Nephron progenitor cell (in vitro differentiated cells): ENCODE measurements at places on chromosomes 6 and 20.

DNA sequence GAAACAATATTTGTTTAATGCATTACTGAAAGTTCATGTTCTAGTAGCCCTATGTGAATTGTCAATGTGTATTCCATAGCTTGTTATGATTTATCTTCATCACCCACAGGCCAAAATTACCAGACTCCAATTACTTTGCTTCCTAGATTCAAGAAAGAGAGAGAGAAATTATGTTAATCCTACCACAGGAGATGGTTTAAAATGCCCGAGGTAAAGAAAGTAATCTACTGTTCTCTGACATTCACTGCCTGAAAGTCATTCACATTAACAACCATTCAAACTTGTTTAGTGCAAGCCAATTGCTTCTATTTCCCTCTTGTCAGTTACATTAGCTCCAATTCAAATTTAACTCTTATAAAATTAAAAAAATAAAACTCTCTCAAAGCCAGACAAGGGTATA lies 260.4 kb upstream of the THEMIS start:
- no peak for DNase-seq

- no peak for DNase-seq
Measured at GRCh38 chr6:125717120-125717731, 32.2 kb upstream of the HEY2 start.

- no peak for DNase-seq
Measured at GRCh38 chr6:26225848-26226578, 138.8 kb downstream of the HFE start.

- DNase-seq, result no peak
Measured at GRCh38 chr6:12449447-12449846, 159.3 kb downstream of the EDN1 start.

GRCh38 chr6:154914288-154914687 lies 80.8 kb upstream of the TIAM2 start:
- DNase-seq, result no peak

DNA sequence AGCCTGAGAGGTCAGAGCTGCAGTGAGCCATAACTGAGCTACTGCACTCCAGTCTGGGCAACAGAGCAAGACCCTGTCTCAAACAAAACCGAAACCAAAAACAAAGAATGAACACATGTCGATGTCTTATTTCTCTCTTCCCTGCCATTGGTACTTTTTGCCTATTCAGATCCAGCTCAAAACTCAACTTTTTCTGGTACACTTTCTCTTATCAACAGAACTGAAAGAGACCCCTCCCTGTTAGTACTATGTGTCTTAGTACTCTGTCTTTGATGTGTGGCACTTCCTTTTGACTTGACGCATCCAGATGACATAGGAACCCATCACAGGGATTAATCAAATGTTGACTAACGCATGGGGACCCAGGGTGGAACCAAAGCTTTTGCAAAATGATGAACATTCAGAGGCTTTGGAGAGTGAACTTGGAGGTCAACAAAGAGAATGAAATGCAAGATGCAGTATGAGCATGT lies 44.8 kb downstream of the AKAP12 start:
- DNase-seq, result no peak

DNA sequence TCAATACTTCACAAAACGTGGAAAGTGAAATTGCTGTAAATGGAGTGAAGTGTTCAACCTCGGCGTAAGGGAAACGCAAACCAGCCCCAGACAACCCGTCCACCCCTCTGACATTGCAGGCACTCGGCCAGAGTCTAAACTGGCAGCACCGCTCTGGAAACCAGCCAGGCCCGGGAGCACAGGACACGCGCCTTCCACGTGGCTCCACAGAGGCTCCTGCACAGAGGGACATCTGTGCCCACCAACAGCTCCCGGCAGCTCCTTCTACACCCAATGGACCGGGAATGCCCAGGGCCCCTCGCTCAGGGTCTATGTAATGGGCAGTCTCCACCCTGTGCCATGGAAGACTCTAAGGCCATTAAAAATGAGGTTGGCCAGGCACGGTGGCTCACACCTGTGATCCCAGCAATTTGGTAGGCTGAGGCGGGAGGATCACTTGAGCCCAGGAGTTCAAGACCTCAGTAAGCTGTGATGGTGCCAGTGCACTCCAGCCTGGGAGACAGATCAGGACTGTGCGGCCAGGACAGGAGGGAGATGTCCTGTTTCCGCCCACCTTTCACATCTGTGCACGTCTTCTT lies 3.4 kb upstream of the HELZ2 start:
- DNase-seq, result no peak

- DNase-seq, result no peak
Measured at GRCh38 chr6:34315780-34316179, 67.0 kb upstream of the SMIM29 start.

- no peak for DNase-seq
Measured at GRCh38 chr6:73062837-73063236, 162.5 kb downstream of the KHDC1L start.

GRCh38 chr6:142297996-142298753 lies 3.6 kb upstream of the ADGRG6 start:
- no peak for DNase-seq

DNA sequence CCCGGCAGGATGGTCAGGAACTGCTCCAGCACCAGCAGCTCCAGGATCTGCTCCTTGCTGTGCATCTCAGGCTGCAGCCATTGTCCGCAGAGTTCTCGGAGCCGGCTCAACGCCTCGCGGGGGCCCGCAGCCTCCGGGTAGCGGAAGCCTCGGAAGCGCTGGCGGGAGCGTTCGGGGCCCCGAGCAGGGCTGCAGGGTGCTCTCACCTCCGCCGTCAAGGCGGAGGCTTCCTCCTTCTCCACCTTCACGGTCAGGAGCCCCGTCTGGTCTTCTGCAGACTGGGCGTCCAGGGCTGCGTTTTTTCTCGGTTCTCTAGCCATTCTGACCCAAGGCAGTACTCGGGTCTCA lies 434 bp downstream of the ZKSCAN4 start:
- DNase-seq, result peak; percentile 50

- no peak for DNase-seq
Measured at GRCh38 chr6:160899671-160900430, 91.7 kb upstream of the MAP3K4 start.

DNA sequence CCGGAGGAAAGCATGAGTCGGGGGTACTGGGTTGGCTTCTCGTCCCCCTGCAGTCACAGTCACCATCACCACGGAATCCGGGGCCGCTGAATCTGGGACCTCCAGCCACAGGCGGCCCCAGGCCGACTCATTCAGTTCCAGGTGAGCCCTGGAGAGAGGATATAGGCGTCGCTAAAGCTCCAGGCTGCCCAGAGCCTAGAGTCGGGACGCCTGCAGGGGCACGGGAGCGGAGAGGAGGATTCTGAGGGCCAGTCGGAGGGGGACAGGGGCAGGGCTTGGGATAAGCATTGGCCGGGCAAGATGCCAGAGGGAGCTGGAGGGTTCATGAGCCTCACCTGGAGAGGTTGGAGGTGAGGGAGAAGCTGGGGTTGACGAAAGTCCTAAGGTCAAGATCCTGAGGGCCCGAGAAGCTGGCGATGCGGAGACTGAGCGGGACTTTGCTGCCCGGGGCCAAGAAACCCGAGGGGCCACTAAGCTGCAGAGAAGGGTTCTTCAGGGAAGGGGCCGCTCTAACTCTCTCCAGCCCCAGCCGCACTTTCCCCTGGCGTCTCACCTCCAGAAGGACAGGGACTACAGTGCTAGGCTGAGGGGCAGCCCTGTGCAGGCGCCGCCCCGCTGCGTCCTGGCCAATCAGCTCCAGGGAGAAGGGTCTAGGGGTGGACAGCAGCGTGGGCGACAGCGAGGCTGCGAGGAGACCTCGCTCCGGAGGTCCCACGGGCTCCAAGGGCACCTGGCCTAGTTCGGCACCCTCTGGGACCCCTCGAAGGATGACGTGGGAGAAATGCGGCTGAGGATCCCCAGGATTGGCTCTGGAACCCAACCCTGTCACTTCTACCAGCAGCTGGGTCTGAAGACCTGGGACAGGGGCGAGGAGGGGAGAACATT lies 3.7 kb downstream of the SAPCD1 start:
- peak; percentile 26 for DNase-seq

GRCh38 chr20:20060234-20060998 lies 8.1 kb downstream of the CFAP61 start:
- DNase-seq, result no peak

- DNase-seq, result no peak
Measured at GRCh38 chr6:132969196-132969595, 154.8 kb downstream of the RPS12 start.

DNA sequence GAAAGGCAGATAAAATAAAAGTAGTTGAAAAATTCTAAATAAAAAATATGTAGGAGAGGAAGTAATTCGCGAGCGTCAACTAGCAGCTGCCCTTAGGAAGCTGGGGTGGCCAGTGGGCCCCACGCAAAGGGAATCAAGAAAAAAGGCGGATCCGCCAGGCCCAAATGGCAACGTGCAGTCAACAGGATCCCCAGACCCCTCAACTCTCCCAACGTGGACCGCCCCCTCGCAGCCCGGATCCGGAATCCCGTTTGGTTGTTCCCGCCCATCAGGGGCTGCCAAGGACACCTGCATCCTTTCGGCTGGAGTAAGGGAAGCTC lies 296 bp downstream of the DZANK1 start:
- no peak for DNase-seq

DNA sequence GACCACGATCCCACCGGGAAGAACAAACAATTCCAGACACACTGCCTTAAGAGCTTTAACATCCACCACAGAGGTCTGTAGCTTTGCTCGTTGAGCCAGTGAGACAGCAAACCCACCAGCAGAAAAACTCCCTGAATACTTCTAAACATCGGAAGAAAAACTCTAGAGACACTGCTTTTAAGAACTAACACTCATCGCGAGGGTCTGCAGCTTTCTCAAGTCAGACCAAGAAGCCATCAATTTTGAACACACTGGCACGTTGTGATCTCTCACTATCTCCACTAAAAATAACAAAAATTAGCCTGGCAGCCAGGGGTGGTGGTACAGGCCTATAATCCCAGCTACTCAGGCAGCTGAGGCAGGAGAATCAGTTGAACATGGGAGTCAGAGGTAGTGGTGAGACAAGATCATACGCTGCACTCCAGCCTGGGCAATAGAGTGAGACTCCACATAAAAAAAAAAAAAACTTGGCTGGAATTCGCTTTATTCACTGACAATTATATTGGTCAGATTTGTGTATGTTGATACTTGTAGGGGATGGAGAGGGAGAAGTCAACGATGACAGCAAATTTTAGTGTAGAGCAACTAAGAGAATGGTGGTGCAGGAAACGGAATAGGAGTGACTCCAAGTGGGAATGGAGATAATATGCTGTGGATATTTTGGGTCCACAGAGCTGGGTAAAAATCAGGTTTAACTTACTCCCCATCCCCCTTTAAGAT lies 860 bp upstream of the TMEM14C start:
- DNase-seq, result no peak

GRCh38 chr6:124873066-124873410 lies 89.2 kb upstream of the RNF217 start:
- DNase-seq, result no peak

- DNase-seq, result no peak
Measured at GRCh38 chr20:59165396-59165795, 1.8 kb downstream of the ZNF831 start.

DNA sequence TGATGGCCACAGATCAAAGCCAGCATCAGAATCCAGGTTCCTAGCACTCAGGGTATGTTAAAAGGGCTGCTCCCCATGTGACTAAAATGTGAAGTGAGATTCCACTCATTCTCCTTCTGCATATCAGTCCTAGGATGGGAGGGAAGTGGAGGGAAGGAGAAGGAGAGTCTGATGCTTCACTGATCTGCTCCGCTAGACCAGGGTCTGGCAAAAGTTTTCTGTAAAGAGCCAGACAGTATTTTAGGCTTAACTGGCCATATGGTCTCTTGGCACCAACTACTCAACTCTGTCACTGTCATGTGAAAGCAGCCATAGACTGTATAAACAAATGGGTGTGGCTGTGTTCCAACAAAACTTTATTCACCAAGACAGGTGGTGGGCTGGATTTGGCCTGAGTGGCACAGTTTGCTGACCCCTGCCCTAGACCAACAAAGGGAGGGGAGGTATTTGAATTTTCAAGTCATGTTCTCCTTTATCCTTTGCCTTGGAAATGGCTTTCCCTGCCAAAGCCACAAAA lies 22.6 kb downstream of the GHRH start:
- no peak for DNase-seq

DNA sequence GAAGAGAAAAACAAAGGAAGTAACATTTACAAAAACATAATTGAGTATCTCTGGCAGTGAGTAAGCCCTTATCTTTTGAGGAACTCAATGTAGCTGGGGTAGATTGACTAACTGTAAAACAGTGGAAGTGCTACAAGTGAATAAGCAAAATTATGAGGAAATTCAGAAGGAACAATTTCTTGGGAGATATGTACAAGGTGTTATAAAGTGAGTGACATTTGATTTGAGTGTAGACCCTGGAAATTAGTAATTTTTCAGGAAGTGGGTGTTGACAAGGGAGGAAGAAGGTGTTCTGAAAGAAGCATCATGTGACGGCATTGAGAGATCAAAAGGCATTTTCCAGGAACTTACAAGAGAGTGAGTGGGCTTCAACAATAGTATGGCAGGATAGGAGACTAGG lies 22.2 kb downstream of the XRN2 start:
- no peak for DNase-seq

- DNase-seq, result no peak
Measured at GRCh38 chr20:23634985-23635767, 2.6 kb downstream of the CST3 start.

DNA sequence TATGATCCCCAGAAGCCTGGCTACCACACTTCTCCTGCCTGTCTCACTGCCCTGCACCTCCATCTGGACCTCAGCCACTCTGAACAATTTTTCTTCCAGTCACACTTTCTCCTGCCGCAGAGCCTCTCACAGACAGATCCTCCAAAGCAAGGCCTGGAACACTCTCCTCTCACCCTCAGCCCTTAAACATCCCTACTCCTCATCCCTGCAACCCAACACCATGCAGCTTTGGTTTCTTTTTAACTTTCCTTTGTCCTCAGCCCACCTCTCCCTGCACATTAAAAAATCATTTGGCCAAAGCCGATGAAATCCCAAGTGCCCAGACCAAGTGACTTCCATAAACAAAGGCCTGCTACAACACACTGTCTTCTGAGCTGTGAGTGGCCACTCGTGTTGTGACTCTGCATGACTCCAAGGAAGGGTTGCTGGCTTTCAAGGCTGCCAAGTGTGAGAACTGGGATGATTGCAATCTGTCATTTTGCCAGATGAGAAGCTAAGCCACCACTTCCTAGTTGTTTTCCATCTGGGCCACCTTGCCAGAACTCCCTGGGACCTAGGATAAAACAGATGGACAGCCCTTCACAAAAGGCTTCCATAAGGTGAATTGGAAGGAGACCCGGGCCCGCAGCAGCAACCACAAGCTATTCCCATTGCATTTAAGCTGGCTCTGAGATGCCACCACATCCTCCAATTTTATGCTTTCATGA lies 144.4 kb upstream of the SSTR4 start:
- no peak for DNase-seq

- no peak for DNase-seq
Measured at GRCh38 chr20:63883201-63883593, 11.7 kb upstream of the DNAJC5 start.

DNA sequence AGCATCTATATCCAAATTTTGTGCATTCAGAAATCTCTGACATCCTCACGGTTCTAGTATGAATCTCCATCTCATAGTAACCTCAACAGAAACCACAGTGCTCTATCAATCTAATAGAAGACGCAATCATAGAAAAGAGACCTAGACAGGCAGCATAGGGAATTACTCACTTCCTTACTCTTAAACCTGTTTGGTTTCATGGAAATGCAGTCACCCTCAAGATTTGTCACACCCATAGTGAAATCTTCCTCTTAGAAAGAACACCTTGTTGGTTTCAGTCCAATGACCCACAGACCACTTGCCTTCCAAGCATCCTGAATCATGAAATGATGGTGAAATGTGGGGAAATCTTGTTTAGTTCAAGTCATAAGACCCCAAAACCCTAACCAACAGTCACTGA lies 166.1 kb upstream of the PRDM1 start:
- no peak for DNase-seq
